ENCODE measurements at places on chromosomes 2 and 18. TPM values are rescaled to one million over a fixed set of nuclear protein-coding genes. Genes with fewer than 3 reads are reported as not detected.
A peak's percentile ranks its signal among the peaks of the same experiment; 100 is the strongest.

DNA sequence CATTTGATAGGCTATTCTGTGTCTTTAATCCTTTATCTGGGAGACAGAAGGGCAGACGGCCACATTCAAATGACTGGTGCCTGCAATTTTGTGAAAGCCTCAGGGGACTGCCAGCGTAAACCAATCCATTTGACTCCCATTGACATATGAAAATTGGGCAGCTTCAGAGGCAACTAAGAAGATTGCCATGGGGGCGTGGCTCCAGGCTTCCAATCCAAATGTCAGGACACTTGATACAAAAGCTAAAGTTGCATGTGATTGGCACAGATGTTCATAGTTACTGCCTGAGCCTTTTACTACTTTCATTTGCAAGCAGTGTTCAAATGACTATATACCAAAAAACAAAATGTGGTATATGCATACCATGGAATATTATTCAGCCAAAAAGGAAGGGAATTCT lies 42.0 kb downstream of the SPC25 start:
- H3K27ac ChIP-seq, result no peak overlapping the region
- peaks cover 3% of the 10 kb centered on the region for H3K4me1 ChIP-seq
- DNase-seq, result no peak
- no peaks in the 10 kb centered on the region for H3K27me3 ChIP-seq

- DNase-seq, result no peak
- no peaks in the 10 kb centered on the region for H3K36me3 ChIP-seq
- no peaks in the 10 kb centered on the region for H3K27me3 ChIP-seq
- H3K4me1 ChIP-seq, result peaks cover 39% of the 10 kb centered on the region
- H3K27ac ChIP-seq, result no peak overlapping the region
- no peak overlapping the region for H3K4me3 ChIP-seq
These were observed 33.1 kb downstream of the CHN1 start for GRCh38 chr2:174971868-174972781.

DNA sequence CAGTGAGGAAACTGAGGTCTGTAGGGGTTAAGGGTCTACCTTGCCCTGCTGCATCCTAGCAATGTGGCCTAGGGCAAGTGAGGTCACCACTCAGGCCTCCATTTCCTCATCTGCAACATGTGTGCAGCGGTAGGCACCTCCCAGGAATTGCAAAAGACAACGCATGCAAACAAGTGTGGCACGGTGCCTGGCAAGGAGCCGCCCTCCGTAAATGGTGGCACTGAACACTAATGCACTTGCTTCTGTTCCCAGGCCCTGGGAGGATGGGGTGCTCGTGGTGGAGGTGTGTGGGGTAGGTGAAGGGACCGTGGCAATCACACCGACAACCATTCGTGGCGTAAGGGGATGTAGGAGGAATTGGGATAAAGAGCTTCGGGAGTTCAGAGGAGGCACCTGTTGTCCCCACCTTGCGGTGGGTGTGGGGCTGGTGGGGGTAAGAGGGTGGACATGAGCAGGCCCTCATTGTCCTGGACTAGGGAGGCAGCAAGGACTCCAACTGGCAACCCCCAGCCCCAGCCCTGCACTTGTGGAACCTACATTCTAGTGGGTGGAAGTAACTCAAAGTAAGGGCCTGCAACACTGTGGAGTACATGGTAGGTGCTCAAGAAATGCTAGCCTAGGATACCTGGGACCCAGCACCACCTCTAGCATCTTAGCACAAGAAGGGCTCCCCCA lies 26.0 kb downstream of the ATOH8 start:
- DNase-seq, result no peak

GRCh38 chr2:64780041-64780440 lies 126.3 kb upstream of the SERTAD2 start:
- H3K27me3 ChIP-seq, result no peaks in the 10 kb centered on the region
- DNase-seq, result no peak
- H3K4me3 ChIP-seq, result no peak overlapping the region
- H3K4me1 ChIP-seq, result peaks cover 11% of the 10 kb centered on the region

DNA sequence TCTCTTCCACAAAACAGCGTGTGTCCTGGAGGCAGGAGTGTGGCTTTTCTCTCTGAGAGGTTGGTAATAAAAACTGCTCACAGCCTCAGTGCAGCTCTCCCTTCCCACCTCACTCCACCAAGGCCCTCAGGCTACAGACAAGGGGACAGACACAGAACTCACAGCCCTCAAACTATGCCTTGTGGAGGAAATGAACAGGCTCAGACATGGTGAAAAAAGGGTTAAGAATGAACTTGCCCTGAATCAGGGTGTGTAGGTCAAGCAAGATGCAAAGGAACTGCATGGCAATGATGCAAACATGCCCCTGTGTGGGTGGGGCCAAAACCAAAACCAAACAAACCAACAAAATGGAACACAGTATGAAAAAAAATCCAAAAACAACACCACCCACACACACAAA lies 125.8 kb downstream of the GALNT14 start:
- no peak overlapping the region for H3K27ac ChIP-seq
- H3K4me3 ChIP-seq, result no peak overlapping the region
- H3K4me1 ChIP-seq, result peaks cover 11% of the 10 kb centered on the region
- H3K27me3 ChIP-seq, result no peaks in the 10 kb centered on the region
- DNase-seq, result no peak

DNA sequence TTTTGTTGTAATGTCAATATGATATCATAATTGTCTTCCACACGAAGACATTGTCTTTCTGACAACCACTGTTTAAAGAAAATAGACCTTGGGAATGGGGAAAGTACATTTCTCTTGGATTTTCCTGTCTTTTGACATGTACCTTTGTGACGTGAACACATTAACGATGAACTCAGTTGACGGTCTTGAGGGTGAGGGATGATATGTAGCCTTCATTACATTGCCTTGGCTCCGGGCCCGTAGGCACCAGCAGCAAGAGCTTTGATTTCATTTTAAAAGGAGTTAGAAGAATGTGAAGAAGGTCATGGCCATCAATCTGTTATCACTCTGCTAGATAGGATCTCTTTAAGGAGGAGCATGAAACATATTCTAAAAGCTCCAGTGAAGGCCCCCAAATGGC lies 80.9 kb downstream of the LYPD6B start:
- no peak overlapping the region for H3K27ac ChIP-seq
- no peak overlapping the region for H3K4me3 ChIP-seq
- H3K27me3 ChIP-seq, result no peaks in the 10 kb centered on the region
- H3K36me3 ChIP-seq, result no peaks in the 10 kb centered on the region
- DNase-seq, result no peak

DNA sequence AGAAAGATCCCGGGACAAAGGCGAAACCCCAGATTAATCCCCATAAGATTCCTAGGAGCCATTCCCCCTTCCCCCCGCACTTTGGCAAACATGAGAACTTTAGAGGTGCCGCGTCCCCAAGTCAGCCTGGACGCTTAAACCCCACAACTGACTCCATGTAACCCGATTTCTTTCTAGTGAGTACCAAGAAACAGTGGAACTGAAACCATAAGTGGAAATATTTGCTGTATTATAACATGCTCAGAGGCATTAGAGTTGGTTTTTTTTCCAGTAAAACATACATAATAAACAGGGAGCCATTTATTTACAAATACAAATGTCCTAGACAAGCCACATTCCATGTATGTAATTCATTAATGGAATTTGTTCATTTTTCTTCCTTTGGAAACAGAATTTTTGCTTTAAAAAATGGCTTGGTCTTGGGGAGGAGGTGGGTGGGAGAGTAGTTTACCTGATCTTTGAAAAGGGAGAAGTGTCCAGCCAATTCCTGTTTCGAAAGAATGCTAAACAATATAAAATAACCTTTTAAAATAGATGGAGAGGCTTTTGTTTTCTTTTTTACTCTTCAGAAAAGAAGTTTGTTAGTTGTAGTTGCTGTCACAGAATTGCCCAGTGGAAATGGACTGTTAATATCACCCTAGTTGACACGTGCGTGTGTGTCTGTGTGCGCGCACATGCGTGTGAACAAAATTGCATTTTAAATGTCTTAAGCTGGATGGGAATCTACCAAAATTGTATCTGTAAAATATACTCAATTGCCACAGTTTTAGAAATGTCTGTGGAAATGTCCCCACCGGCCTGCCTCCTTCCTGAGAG lies 10.6 kb downstream of the POU3F3 start:
- peaks cover 72% of the 10 kb centered on the region for H3K27me3 ChIP-seq
- H3K4me1 ChIP-seq, result peaks cover 31% of the 10 kb centered on the region
- no peak overlapping the region for H3K4me3 ChIP-seq

Gene RALB
- 41.5 TPM for total RNA-seq

Gene UGT1A4
- total RNA-seq, result not detected

Gene FAM228A
- total RNA-seq, result 3.3 TPM

DNA sequence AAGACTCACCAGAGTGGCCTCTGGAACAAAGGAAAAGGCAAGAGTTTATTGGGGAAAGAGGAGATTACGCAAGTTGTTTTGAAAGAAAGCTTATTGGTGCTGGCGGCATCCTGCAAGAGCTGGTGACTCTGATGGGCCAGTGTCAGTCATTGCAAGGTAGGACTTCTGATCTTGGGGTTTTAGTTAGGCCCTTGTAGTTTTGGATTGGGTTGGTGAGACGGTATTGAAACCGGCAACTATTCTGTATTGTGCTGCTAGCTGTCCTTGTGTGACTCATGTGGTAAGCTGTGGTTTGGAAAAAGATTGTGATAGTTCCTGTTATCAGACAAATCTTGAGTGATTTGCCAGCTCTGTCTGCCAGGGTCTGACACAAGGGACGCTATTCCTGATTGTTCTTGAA lies 159.1 kb upstream of the PIEZO2 start:
- no peak overlapping the region for H3K27ac ChIP-seq
- no peaks in the 10 kb centered on the region for H3K4me1 ChIP-seq
- H3K4me3 ChIP-seq, result no peak overlapping the region
- no peak for DNase-seq
- H3K36me3 ChIP-seq, result no peaks in the 10 kb centered on the region

DNA sequence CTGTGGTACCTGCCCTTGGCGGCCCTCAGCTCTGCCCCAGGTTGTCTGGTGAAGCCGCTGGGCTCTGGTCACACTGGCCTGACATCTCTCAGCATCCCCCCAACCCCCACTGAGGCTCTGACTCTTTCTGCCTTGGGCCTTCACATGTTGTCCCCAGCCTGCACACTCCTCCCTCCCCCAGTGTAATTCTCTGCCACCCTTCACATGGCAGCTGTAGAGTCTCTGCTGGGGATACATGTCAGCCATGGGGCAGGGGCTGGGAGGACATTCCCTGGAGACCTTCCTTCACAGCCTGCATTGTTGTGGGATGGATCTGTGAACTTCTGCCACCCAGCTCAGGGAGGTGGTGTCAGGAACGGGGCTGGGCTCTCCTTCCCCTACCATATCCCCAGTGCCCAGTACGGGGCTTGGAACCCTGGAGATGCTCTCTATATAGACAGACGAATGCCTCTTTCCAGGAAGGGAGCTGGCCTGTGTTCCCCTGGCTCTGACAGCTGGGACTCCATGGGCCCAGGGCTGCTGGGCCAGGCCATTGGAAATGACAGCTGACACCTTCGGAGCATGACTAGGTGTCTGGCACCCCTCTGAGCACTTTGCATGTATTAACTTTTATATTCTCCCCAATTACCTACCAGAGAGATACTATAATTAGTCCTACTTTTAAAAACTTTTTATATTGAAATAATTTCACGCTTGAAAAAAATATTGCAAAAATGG lies 151.5 kb downstream of the INHBB start:
- no peak overlapping the region for H3K4me3 ChIP-seq
- H3K4me1 ChIP-seq, result no peaks in the 10 kb centered on the region
- H3K27me3 ChIP-seq, result no peaks in the 10 kb centered on the region
- H3K36me3 ChIP-seq, result no peaks in the 10 kb centered on the region
- no peak for DNase-seq
- no peak overlapping the region for H3K27ac ChIP-seq

DNA sequence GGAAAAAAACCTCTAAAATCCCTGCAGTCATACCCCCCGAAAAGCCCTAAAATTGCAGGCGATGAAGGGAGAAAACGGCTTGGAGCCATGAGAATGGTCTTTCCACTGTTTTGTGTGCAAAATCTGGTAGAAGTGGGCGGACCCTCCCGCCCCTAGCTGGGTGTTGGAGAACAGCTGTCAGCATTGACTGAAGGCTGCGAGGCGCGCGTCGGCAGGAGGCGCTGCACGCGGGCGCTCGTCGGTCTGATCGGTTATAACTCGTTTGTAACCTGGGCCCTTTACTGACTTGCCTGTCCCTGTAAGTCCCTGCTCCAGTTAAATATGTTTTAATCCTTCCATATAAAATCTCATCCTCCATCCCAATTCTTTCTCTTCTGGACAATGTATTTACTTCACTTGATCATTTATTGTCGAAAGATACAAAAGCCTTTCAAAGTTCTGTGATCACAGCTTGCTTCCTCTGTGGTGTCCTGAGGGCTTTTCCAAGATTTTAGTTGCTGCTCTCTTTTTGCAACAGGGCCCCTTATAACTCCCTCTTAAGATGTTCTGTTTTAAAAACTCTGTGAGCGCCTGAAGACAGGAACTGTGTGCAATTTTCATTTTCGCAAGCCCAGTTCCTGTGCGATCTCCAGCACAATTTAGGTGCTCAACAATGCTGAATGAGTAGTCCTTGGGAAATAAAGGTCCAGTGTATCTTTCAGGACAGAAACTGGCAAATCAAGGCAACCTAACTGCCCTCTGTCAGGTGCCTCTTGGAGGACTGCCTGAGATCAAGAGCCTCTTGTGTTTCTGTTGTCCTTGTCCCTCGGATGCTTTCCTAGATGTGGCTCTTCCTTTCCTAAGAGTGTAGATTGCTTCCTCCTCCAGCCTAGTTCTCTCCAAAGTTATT lies 918 bp upstream of the HNRNPLL start:
- H3K4me1 ChIP-seq, result peaks cover 32% of the 10 kb centered on the region
- peak overlapping the region; percentile 100 for H3K27ac ChIP-seq
- no peaks in the 10 kb centered on the region for H3K27me3 ChIP-seq
- peak overlapping the region; percentile 96 for H3K4me3 ChIP-seq
- DNase-seq, result no peak

Gene BOLL
- total RNA-seq, result not detected

Gene SLC16A14
- 2.6 TPM for total RNA-seq
